Amniotic epithelial cell (primary cell): ENCODE measurements at places on chromosomes 12 and 14.
A peak's percentile ranks its signal among the peaks of the same experiment; 100 is the strongest.

- no peak for DNase-seq
Observed at GRCh38 chr14:35295845-35296161, 3.6 kb downstream of the PSMA6 start.

GRCh38 chr12:67891596-67891995, 97.7 kb upstream of the IFNG-AS1 start:
- peak; percentile 2 for DNase-seq

- no peak for DNase-seq
Observed at GRCh38 chr14:23641915-23642588, 5.9 kb downstream of the DHRS2 start.

DNA sequence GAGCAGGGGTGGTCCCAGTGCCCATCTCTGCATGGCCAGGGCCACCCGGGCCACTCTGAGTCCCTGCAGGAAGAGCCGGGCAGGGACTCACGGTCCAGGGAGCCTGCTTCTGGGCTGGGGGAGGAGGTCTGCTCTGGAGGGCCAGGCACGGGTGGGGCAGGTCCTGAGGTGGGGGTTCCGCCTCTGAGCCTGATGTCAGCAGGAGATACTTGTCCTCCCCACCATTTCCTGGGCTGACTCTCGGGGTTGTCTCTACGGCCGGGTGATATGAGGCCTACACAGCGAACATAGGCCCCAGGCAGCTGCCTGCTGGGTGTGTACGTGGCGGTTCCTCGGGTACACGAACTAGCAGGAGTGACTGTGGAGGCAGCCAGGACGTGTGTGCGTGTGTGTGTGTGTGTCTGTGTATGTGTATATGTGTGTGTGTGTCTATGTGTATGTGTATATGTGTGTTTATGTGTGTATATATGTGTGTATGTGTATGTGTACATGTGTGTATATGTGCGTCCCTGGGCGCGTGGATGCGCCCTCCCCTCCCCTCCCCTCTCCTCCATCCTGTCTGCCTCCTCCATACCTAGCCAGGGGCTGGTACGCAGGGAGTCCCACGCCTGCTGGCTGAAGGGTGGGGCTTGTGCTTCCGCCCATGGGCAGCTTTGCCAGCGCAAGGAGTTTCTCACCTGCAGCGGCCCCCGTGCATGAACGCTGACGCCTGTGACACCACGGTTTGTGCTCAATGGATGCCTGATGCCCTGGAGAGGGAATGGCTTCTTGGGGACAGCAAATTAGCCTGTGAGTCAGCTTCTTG, 30.4 kb upstream of the TRAF3 start:
- DNase-seq: no peak

- DNase-seq: no peak
Observed at GRCh38 chr14:93533437-93533836, 102.7 kb downstream of the UNC79 start.

DNA sequence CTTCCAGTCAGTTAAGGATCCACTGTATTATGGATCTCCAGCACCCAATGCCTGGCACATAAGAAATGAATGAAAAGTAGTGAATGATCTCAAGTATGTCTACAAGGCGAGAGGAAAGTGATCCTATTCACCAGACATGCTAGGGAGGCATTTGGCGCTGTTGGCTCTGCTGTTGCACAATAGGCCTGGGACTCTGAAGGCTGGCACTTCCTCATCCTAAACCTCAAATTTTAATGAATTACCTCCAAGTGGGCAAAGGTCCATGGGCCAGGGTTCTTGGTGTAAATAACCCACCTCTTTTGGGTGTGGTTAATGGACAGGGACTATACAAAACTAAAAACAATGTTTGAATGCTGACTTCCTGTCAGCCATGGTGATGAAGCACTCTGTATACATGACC, 173.4 kb upstream of the PZP start:
- no peak for DNase-seq

GRCh38 chr12:101695706-101696105, 1.7 kb upstream of the CHPT1 start:
- DNase-seq: peak; percentile 81

- no peak for DNase-seq
Observed at GRCh38 chr12:76010732-76011458, 20.7 kb downstream of the PHLDA1 start.

DNA sequence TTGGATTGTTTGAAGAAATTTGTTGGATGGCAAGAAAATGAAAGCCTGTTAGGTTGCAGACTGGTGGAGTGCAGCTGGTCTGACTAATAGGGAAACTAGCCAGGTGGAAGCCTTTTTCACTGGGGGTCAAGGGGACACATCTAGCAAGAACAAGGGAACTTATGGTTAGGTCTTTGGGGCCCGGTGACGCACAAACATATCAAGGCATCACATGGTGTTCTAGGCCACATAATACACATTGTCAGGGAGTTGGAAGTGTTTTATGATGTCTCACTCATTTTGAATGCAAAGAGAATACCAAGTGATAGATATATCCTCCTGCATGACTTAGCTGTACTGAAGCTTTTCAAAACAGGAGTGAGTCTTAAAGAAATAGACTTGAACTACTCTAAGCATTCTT, 351.2 kb downstream of the KCNH5 start:
- DNase-seq: peak; percentile 100

- no peak for DNase-seq
Observed at GRCh38 chr12:62263966-62264365, 3.8 kb downstream of the USP15 start.
